ENCODE measurements at places on chromosomes 3 and 15.

- DNase-seq = no peak
Observed at GRCh38 chr15:38975282-38975990, 410.8 kb upstream of the RASGRP1 start.

- peak; percentile 44 for DNase-seq
Observed at GRCh38 chr3:51371943-51372557, 13.0 kb upstream of the MANF start.

- DNase-seq = no peak
Observed at GRCh38 chr3:76122007-76122406, 336.7 kb upstream of the ZNF717 start.

DNA sequence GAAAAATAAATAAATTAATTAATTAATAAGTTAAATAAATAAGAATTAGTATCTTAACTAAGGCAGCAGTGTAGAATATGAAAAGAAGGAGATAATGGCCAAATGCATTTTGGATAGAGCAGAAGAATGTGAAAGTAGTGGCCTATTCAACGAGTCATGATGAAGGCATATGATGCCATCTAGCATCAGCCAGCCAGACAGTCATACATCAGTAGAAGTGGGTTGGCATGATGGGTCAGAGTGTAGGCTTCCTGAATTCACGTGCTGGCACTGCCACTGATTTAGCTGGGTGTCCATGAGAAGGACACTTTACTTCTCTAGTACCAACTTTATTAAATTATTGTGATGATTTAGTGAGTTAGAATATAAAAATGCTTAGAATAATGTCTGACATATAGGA lies 256.1 kb upstream of the ARPP21 start:
- DNase-seq = no peak

DNA sequence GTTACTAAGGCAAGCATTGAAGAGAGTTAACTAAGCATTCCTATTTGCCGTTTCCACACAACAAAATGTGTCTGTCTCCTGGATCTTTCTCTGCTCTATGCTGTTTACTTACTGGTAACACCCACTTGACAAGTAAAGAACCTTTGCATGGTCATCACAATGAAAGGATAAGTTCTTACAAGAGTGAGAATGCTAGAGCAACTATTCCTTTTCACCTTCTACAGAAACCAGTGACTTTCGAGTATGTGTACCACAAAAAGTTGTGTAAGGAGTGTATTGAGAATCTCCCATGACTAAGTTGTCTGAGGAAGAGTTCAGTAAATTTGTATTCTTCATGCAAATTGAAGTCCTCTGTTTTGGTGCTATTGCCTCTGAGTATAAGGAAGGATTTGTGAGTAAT lies 10.8 kb downstream of the TIPARP start:
- DNase-seq = no peak

GRCh38 chr15:40768521-40769273 lies 1.1 kb upstream of the C15orf62 start:
- no peak for DNase-seq

DNA sequence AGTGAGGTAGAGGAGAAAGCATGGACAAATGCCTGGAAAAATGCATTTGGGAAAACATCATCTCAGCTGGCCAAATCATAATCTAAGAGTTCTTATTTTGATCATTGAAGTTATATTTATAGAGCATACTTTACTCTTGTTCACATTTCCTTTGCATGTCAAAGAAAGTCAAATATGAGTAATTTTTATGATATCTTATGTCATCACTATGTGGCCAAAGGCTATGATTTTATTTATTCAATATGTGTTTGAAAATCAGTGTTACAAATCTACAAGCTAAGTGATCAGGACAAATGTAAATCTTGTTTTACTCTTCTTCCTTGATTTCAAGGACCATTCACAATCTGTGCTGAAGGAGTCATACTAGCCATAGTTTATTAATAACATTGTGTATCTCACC lies 237.2 kb upstream of the DPH6 start:
- DNase-seq = no peak

DNA sequence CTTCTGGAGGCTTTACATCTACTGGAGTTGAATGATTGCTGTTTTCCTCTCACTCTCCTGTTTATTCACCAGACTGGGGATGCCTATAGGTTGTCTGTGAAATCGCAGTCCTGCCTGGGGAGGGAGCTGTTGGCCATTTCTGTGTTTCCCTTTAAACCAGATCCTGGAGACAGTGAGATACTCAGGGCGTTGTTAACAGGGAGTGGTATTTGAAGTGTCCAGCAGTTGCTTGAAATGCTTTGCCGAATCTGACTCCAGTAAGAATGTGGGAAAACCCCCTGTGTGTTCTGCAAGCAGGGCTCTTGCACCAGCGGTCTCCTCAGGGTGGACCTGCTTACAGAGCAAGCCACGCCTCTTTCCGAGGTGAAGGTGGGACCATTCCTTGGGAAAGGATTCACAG lies 4.3 kb upstream of the LRRK1 start:
- DNase-seq = no peak

GRCh38 chr3:67635806-67636205 lies 18.6 kb downstream of the SUCLG2 start:
- no peak for DNase-seq

DNA sequence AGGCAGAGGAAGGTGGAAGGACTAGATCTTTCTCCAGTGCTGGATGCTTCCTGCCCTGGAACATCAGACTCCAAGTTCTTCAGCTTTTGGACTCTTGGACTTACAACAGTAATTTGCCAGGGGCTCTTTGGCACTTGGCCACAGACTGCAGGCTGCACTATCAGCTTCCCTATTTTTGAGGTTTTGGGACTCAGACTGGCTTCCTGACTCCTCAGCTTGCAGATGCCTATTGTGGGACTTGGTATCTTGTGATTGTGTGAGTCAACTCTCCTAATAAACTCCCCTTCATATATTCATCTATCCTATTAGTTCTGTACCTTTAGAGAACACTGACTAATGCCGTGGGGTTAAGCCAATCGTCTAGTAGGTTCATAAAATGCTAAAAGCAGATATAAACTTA lies 8.8 kb upstream of the B3GNT5 start:
- DNase-seq = no peak

GRCh38 chr3:196600359-196600758 lies 31.9 kb downstream of the FBXO45 start:
- no peak for DNase-seq

Measured in activated gamma-delta T cell treated with Interleukin-2 at 50 U/mL for 16 hours (primary cell).